ENCODE measurements at places on chromosomes 16 and 17.

GRCh38 chr17:75228305-75228704 lies 22.8 kb downstream of the NUP85 start:
- DNase-seq: no peak

DNA sequence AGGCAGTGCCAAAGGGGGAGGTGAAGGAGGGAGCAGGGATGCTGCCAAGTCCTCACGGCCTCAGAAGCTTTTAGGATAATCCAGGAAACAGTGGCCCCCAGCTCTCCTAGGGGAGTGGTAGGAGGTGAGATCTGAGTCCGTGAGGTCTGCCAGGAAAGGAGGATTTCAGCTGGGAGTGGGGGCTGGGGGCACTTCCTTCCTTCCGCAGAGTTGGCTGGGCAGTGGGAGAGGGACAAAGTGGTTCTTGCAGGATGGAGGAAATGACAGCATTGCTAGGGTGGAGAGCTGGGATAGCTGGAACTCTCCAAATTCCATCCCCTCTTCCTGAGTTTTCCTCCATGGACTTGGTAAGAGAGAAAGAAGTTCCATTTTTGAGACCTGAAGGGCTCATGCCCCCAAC lies 4.8 kb upstream of the SP6 start:
- no peak for DNase-seq

GRCh38 chr16:73796241-73796640 lies 500.4 kb upstream of the PSMD7 start:
- no peak for DNase-seq

DNA sequence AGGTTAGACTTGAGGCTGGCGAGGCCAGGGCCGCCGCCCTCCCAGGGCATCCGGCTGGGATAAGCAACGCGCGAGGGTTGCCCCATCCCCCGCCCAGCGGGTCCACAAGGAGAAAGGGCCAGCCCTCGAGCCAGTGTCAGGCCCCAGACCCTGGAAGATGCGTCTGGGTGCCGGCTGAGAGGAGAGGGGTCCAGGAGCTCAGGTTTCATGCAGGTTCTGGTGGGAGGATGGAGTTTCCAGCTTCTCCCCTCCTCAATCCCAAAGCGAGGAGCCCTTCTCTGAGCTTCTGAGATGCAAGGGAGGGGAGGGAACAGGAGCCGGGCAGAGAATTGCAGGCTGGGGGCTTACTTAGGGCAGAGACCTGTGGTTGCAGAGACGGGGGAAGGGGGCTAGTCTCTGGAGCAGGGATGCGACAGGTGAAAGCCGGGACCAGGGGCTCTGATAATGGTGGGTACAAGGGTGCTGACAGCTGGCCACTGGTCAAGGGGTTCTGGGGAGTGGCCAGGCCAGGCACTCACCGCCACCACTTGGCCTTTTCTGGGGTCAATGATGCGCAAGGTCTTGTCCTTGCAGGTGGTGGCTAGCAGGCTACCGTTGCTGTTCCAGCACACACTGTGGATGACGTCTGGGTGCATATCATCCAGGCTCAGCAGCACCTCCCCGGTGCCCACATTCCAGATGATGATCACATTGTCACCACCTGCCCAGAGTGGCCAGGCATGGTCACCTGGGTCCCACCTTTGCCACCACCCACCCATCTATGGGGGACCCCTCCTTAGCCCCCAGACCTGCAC lies 4.2 kb downstream of the CORO6 start:
- DNase-seq: no peak

- no peak for DNase-seq
Measured at GRCh38 chr17:36743130-36743529, 141.7 kb downstream of the MRM1 start.
